HT1080 (cell line): ENCODE measurements at places on chromosomes 4 and X.

- no peak for DNase-seq
Observed at GRCh38 chrX:24423960-24424359, 41.1 kb upstream of the PDK3 start.

DNA sequence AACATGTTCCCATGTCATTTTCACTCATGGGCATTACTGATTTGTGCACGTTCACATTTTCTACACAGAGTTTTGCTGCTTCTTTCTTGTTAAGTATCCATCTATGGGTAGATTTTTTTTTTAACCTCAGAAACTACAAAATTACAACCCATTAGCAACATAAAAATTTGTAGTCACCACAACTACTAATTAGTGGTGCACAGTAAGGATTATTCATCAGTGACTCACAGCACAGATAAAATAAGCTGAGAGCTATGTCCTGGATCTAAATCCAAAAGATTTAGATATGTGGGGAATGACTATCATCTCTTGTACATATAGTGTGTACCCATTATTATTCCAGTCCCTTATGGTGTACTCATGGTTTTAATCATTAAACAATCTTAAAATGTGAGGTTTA lies 19.7 kb upstream of the AMELX start:
- no peak for DNase-seq

DNA sequence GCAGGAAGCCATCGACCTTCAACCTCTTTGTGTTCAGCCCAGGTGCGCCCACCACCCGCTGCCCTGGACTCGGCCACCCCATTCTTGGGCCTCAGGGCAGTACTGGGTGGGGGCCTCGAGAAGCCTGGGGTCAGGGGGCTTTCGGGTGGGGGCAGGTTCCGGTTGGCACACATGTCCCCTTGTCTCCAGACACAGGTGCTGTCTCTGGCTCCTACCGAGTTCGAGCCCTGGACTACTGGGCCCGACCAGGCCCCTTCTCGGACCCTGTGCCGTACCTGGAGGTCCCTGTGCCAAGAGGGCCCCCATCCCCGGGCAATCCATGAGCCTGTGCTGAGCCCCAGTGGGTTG lies 7.4 kb upstream of the FGFRL1 start:
- DNase-seq = no peak

DNA sequence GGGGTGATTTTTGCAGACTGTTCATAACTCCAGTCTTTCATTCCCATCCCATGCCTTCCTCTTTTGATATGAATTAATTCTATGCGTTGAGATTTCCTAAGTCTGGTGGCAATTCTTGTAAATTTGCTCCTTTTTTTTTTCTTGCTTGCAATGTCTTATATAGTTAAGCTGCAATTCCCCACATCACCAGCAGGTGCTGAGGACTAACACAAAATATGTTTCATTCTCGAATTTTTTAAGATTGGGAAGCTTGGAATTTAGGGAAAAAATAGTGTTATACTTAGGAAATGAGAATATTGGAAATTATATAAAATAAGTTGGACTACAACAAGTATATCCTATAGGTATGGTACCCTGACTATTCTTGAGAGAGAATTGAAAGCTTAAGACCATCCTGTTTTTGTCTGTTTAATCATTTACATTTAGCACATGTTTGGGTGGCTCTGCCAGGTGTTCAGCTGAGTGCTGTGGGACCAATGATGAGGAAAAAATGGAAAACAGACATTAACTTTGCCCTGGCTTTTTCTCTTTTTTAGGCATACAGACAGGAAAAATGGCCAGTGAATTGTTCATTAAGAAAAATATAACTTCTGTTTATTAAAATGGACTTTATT lies 30.2 kb downstream of the AFF2 start:
- peak; percentile 2 for DNase-seq

DNA sequence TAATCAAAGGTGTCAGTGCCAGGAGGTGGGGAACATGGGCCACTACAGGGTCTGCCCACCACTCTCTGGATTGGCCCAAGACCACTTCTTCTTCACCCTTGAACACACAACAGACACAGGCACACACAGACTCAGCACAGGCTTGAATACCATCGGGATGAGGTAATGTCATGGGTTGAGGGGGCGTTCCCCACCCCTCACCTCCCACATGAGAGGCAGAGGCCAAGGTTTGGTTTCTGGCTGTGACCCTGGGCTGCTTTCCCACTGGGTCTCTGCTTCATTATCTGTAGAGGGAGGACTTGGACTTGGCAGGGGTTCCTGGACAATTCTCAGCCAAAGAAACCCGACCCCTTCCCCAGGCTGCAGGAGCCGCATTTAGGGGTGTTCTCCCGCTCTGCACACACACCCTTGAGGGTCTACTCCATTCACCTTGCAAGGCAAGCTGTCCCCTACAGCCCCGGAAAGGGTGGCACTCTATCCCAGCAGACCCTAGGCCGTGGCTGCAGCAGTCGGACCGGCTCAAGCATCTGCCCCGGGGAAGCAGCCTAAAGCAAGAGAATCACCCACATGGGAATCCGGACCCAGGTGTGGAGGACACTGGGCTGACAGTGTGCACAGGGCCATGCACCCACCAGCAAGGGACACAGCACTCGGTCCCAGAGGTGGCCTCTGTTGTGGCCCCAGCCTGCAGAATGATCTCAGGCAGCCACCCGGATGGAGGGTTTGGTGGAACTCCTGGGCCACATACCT lies 62.4 kb downstream of the TRMT44 start:
- DNase-seq = no peak

GRCh38 chrX:41655101-41655500 lies 33.7 kb upstream of the GPR34 start:
- no peak for DNase-seq

DNA sequence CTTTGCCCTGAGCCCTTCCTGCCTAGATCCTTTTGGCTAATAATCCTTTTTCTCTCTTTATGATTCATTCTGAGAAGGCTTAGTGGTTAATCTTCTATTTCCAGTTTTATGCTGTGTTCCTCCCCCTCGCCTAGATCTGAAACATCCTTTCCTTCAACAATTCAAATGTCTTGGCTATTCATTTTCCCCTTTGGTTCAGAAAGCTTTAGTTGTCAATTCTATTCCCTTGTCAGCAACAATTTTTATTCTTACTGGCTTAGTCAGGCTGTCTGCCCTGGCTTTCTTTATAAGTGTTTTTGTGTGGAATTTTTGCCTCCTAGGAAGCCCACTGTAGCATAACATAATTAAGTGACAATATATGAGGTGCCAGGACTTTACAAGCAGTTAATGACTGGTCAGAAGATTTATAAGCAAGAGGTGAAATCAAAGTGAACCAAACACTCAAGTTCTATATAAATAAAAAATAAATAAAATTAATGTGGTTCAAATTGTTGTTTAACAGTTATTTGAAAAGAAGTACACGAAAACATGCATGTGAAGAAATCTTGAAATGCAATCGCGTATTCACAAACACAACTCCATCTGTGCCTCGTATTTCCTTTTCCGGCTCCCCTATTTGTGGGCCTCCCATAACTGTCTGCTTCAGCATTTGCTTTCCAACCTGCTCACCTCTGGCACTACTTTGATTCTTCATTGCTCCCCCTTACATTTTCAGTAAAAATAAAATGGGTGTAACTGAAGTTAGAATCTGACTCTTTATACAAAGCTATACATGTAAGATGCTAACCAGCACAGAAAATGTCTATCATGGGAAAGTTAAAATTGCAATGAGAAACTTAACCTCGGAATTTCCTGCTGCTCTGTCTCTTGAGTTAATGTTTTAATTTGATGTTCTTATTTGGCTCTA lies 235.4 kb downstream of the SPRY1 start:
- DNase-seq = peak; percentile 65

GRCh38 chr4:94744850-94745249 lies 12.9 kb upstream of the BMPR1B start:
- no peak for DNase-seq

DNA sequence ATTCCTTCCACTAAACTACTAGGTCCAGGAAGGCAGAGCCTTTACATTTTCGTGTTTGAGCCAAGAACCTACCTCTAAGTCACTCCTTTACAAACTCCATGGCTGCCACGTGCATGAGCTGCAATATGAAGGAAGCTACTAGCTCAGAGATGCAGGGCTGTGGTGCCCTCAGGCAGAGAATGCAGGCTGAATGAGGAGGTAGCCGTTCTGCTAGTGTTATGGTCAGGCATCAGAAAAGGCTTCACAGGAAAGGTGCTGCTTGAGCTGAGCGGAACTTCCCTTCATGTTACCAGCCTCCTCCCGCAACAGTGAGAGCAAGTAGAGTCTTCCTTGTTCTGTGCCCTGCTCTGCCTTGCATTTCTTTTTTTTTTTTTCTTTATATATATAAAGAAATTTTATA lies 148.3 kb upstream of the PACRGL start:
- DNase-seq = no peak

DNA sequence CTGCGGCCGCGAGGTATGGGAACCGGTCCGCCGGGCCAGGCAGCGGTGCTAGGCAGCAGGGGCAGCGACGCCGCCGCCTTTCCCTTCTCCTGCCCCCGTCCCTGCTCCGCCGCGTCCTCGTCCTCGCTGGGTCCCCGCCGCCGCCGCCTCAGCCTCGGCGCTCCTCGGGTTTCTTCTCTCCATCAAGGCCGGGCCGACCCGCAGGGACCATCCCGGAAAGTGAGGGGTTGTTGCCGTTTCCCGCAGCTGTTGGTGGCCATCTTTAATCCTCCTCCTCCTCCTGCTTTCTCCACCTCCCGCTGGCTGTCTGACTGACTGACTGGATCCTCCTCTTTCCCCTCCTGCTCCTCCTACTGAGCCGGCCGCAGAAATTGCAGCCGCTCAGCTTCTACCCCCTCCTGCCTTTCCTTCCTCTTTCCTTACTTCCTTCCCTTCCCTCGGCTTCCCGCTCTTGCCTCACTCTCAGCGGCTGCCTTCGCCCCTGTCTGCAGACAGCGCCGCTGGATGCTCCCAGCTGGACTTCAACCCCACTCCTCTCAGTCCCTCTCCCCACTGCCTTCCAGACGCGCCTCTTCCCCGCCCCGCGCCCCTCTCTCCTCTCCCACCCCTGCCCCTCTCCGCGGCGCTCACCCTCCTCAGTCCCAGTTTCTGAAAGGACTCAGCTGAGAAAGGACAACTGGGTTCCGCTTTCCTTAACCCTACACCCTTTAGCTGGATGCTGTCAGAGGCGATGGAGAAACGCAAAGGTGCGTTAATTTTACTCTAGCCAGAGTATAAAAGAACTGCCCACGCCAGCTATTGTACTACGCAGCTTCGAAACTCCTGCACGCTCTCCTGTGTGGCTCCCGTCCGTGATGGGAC lies at the start of gene WDFY3:
Gene WDFY3 (minus strand): TSS at position 309 of the 861 bp plus-strand sequence. CDS start 106,099 bp downstream, outside the sequence.
- peak; percentile 95 for DNase-seq

DNA sequence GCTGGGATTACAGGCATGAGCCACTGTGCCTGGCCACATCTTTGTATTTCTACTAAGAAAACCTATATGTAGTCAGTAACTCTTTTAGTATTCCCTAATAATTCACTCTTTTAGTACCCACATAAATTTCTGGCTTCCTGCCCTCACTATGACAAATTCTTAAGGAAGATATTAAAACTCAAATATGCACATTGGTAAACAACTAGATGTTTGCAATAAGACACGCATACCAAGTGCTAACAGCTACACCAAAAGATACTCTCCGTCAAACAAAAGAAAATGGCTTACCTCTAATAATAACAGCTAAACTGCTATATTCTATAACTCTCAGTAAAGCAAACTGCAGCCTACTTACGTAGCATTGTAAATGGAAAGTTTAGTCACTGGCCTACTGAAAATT lies 6.3 kb downstream of the UBA6 start:
- DNase-seq = no peak

GRCh38 chrX:2618516-2618915 lies 72.6 kb upstream of the CD99 start:
- no peak for DNase-seq

DNA sequence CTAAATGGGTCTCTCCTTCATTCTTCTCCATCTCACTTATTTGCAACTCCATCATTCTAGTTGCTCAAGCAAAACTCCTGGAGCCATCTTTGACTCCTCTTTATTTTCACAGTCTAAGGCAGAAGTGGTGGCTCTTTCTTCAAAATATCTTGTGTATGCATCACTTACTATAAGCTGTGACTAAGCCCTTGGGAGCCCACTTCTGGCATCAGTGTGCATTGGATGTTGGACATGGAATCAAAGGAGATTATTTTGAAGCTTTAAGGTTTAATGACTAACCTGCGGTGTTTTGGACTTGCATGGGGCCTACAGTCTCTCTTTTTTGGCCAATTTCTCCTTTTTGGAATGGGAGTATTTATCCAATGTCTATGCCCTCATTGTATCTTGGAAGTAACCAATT lies 276.8 kb downstream of the SPOCK3 start:
- DNase-seq = peak; percentile 34

GRCh38 chrX:19879735-19880378 lies 7.5 kb downstream of the SH3KBP1 start:
- no peak for DNase-seq

- DNase-seq = peak; percentile 71
Observed at GRCh38 chrX:154596290-154596929, 11.5 kb downstream of the CTAG1A start.

DNA sequence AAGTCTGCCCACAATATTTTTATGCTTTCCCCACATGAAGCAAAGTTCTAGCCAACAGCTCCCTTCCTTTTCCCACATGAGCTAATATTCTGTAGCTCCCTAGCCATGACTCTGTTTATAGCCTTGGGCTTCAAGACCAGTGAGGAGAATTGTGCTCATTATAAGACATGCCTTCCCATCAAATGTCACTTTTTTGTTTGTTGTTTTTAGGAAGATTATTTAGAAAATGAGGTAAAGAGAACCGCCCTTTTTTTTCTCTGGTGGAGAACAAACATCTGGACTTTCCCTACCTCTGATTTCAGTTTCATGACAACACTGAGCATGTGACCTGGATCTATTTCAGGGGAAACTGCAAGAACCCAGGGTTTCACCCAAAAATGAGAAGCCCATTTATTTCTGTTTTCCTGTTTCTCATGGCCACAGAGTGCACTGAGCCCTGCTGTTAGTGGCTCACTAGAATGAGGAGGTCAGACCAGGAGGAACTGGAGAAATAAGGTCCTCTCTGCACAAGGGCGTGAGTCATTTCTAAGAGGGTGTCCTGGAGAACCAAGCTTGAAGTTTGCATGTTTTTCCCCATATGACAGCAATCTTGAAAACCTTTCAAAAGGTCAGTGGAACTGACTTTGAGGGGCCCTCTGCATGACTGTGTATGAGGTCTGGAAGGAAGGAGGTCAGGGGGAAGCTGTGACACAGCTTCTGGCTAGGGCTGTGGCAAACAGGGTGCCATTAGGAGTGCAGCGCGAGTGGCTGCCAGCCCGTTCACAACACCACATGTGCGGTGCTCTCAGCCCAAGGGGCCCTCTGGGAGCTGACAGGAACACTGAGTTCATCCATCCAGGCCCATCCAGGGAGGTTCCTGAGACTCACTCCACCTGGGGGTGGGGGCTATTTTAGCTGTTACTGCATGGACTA lies 55.2 kb downstream of the CHST7 start:
- DNase-seq = no peak

- no peak for DNase-seq
Observed at GRCh38 chr4:104591510-104591911, 96.8 kb upstream of the CXXC4 start.
